ENCODE measurements at places on chromosomes 16 and 17. TPM values are rescaled to one million over a fixed set of nuclear protein-coding genes. Genes with fewer than 3 reads are reported as not detected.

The CACNB1 gene
- polyA plus RNA-seq, result 0.45 TPM

The CFAP119 gene
- polyA plus RNA-seq, result 0.63 TPM

The CACNG1 gene
- not detected for polyA plus RNA-seq

The NOG gene
- polyA plus RNA-seq, result 1.3 TPM

The GAS7 gene
- 1.7 TPM for polyA plus RNA-seq

The COG8 gene
- polyA plus RNA-seq, result 42.9 TPM

Data from IgD-negative memory B cell (primary cell).